Heart left ventricle (tissue), 16 donors: ENCODE measurements at places on chromosomes 12 and 14. TPM values are rescaled to one million over a fixed set of nuclear protein-coding genes. Genes with fewer than 3 reads are reported as not detected.
A peak's percentile ranks its signal among the peaks of the same experiment; 100 is the strongest.

Gene SAV1
- total RNA-seq: 33.2 TPM

Gene NTS
- not detected for total RNA-seq

DNA sequence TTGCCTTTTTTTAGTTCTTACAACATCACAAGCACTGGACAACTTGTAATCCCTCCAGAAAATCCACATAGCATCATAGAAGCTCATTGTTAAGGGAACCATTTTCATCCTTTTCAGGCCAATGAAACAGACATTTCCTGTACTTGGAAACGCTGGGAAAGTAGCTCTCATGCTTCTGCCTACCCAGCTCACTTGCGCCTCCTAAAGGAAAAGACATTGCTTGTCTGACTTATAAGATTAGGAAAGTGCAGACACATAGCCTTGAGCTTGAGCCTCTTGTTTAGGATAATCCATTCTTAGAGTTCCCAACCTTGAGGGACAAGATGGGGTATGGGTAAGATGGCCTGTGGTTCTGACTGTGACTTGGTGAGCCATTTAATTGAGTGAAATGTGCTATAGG is 589.5 kb downstream of the NOVA1 start:
- no peaks in the 10 kb centered on the region for H3K4me1 ChIP-seq
- no peaks in the 10 kb centered on the region for H3K27me3 ChIP-seq
- no peak overlapping the region for H3K27ac ChIP-seq
- no peaks in the 10 kb centered on the region for H3K36me3 ChIP-seq
- no peak overlapping the region for H3K4me3 ChIP-seq
- no peak for DNase-seq

DNA sequence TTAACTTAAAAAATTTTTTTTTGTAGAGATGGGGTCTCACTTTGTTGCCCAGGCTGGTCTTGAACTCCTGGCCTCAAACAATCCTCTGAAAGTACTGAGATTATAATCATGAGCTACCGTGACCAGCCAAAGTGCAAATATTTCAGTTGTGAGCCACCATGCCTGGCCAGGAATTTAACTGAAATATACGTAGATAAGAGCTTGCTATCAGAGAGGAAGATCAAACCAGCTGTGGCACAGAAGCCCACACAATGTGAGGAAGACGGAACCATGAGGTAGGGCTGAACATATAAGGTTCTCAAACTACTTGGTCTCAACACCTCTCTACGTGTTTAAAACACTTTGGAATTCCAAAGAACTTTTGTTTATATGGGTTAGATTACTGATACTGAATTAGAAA is 29.1 kb downstream of the ATG14 start:
- H3K4me3 ChIP-seq: no peak overlapping the region
- DNase-seq: no peak
- peaks cover 84% of the 10 kb centered on the region for H3K36me3 ChIP-seq
- H3K27me3 ChIP-seq: no peaks in the 10 kb centered on the region
- H3K27ac ChIP-seq: peak overlapping the region; percentile 61

DNA sequence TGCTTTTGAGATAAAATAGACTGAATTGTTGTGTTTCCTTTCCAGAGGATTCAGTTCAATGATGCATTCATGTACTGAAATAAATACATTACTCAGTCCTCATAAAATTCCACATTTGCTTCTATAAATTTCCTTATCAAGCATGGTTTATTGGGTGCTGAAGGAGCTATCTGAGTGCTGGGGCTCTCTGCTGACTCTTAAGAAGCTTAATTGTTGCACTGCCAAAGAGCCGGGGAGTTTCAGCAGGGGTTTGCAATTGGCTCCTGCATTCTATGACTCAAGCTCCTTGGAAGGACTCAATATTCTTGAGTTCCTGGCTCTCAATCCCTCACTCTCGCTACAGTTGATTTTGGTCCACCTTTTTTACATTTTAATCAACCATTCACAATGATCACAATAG is 69.8 kb upstream of the PYGL start:
- no peaks in the 10 kb centered on the region for H3K27me3 ChIP-seq
- H3K36me3 ChIP-seq: no peaks in the 10 kb centered on the region
- H3K27ac ChIP-seq: no peak overlapping the region
- DNase-seq: no peak
- no peaks in the 10 kb centered on the region for H3K4me1 ChIP-seq
- no peak overlapping the region for H3K4me3 ChIP-seq

DNA sequence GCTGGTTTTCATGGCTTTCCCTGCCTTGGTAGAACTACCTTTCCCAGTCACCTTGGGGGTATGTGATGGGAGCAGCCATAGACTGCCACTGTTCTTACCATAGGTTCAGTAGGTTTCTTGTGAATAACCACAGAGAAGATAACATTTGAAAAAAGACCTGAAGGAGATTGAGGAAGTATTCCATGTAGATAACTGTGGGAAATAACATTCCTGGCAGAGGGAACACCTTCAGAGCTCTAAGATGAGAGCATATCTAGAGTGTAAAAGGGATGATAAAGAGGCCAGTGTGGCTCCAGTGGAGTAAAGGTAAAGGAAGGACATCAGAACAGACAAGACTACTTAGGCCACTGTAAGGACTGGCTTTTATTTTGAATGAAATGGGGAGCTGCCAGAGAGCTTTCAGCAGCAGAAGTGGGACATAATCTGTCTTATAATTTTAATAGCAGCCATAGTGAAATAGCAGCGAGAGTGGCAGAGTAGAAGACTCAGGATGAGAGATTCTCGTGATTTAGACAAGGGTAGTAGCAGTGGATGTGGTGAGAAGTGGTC is 82.6 kb upstream of the KCNH3 start:
- H3K27me3 ChIP-seq: no peaks in the 10 kb centered on the region
- H3K4me1 ChIP-seq: peaks cover 16% of the 10 kb centered on the region
- H3K36me3 ChIP-seq: no peaks in the 10 kb centered on the region
- no peak overlapping the region for H3K4me3 ChIP-seq
- no peak overlapping the region for H3K27ac ChIP-seq
